ENCODE measurements at places on chromosomes 2 and 18. TPM values are rescaled to one million over a fixed set of nuclear protein-coding genes. Genes with fewer than 3 reads are reported as not detected.

The UPP2 gene
- 0.19 TPM for polyA plus RNA-seq

The NOSTRIN gene
- polyA plus RNA-seq, result 38.4 TPM

The IL1F10 gene
- not detected for polyA plus RNA-seq

The RGPD4 gene
- 0.01 TPM for polyA plus RNA-seq

The C1GALT1C1L gene
- 0.37 TPM for polyA plus RNA-seq

The UGT1A9 gene
- polyA plus RNA-seq, result 0.07 TPM

The ALPP gene
- not detected for polyA plus RNA-seq

The PROKR1 gene
- polyA plus RNA-seq, result not detected

The NPAS2 gene
- polyA plus RNA-seq, result 25.2 TPM

The CASP8 gene
- polyA plus RNA-seq, result 16.2 TPM

The ATG16L1 gene
- polyA plus RNA-seq, result 21.4 TPM

The CRACDL gene
- polyA plus RNA-seq, result 4.6 TPM

The HAT1 gene
- 38.2 TPM for polyA plus RNA-seq

DNA sequence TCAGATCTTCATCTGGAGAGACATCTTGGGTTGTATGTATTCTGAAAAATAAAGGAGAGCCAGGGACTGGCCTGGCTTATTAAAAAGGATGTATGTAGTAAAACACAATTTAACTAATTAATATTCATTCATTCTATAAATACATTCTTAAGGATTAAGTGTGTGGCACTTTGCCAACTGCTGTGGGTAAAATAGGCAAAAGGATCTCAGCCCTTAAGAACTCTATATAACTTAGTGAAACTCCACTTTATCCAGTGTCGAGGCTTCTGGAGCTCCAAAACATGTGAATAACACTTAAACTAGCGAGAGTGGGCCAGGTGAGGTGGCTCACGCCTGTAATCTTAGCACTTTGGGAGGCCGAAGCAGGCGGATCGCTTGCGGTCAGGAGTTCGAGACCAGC, 7.7 kb upstream of the STK39 start:
- DNase-seq, result no peak

- DNase-seq, result no peak
These were observed 35.6 kb downstream of the AP1S3 start for GRCh38 chr2:223801736-223802135.

DNA sequence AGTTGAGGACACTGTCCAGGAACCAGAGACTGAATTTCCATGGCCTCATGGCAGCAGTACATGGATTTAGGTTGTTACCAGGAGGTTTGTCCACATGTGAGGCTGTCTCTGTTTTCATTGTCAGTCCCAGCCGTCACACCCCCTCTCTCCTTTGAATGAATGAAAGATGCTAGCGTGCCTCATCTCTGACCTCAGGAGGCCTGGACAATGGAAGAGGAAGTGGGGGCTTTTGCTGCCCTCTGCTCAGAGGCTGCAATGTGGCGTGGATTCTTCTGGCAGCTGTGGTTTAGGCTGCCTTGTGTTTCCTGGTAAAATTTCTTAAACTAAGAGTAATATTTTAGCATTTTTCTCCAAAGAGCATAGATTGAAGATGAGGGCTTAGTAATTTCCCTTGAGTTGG, 47.5 kb downstream of the RAB31 start:
- no peak for DNase-seq

- peak; percentile 89 for DNase-seq
These were observed 380.8 kb upstream of the ACVR2A start for GRCh38 chr2:147463881-147464520.

DNA sequence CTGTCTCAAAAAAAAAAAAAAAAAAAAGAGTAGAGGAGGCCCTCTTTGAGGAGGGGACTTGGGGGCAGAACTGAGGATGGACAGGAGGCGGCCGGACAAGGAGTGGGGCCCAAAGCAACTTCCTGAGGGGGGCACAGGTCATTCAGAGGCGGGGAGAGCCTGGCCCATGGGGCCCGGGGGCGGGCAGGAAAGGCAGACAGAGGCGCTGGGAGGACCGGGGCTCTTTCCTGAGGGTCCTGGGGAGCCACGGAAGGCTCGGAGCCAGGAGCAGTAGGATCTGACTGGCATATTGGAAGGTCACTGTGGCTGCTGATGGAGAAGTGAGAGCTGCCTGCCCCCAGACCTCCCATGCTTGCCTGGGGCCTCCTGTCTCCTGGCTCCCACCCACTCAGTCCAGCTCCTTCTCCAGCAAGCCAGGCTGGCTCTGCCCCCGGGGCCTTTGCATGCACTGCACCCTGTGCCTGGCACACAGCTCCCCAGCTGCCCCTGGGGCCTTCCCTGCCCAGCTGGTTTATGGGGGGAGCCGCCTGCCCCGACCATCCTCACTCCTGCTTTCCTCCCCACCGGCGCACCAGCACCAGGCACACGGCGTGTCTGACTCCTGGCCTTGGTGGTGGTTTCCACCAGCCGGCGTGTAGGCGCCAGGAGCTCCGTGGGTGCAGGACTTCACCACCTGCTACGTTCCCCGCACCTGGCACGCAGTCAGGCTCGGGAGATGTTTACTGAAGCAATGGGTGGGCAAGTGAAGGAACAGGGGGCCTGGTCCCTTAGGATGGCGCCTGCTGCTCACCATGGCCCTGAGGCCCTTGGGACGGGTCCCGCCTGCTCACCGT, 5.6 kb downstream of the ESPNL start:
- no peak for DNase-seq

DNA sequence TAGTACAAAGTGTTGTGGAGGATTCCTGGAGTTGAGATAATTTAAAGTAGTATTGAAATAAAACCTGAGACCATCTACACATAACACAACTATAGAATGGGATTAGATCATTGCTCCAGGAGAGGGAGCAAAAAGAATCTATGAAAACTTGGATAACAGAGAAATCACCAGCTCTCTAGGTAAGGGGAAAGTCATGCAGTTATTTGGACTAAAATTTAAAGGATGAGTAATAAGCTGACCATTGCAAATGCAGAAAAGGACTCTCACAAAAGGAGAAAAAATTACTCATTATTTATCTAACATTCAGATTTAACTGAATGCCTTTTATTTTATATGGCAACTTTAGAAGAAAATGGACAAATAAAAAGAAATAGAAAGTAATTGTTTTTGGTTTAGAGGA, 1399.8 kb upstream of the ACVR2A start:
- no peak for DNase-seq

- DNase-seq, result no peak
These were observed 107.6 kb downstream of the SETBP1 start for GRCh38 chr18:44788334-44788733.

DNA sequence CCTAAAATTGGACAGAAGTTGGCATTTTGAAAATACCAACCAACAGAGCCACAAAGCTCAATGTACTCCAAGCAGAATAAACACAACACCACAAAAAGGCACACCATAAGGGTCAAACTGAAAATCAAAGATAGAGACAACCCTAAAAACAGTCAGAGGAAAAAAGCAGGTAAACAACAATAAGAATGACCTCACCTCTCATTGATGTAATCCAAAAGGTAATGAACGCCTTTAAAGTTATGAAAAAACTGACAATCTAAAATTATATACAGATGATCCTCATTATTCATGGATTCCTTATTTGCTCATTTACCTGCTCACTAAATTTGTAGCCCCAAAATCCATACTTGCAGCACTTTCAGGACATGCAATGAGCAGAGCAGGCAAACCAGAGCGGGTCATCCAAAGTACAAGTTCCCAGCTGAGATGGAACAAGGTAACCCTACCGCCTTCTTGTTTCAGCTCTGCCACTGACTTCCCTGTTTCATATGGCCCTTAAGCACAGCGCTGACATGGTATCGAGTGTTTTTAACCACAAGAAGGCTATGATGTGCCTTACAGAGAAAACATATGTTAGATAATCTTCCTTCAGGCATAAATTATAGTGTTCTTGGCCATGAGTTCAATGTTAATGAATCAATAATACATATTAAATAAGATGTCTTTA, 17.0 kb downstream of the RTN4 start:
- no peak for DNase-seq

- no peak for DNase-seq
These were observed 17.9 kb downstream of the PLCL1 start for GRCh38 chr2:197822333-197822732.

DNA sequence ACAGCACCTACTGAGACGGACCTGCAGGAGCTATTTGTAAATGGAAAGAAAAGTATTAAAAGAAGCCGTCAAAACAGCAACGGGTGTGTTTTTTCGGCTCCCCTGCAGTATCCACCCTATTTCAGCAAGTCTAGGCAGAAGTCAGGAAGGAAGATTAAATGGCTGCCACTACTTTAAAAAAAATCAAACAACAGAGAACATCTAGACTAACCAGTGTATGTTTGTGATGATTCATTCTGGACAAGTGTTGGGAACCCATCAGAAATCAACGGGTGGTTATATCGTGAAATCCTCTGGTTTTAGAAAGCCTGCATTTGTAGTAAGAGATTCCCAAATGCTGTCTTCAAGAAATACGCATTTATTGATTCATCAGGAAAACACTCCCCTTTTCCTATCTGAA, 9.0 kb downstream of the PMAIP1 start:
- peak; percentile 8 for DNase-seq

DNA sequence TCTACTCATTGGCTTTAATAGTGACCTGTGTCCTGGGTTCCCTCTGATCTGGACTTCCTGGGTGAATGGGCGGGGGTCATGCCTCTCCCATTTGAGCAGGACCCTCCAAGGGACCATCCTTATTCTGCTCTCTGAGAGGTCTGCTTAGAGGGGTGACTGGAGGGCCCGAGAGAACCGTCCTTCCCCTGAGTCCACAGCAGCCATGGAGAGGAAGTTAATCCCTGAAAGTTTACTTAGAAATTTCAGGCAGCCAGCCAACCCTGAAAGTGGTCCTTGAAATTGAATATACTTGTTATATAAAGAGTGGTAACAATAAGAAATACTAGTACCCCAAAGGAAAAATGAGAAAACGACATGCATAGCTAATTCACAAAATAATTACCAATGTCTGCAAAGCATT, 226.1 kb downstream of the DYSF start:
- DNase-seq, result no peak

DNA sequence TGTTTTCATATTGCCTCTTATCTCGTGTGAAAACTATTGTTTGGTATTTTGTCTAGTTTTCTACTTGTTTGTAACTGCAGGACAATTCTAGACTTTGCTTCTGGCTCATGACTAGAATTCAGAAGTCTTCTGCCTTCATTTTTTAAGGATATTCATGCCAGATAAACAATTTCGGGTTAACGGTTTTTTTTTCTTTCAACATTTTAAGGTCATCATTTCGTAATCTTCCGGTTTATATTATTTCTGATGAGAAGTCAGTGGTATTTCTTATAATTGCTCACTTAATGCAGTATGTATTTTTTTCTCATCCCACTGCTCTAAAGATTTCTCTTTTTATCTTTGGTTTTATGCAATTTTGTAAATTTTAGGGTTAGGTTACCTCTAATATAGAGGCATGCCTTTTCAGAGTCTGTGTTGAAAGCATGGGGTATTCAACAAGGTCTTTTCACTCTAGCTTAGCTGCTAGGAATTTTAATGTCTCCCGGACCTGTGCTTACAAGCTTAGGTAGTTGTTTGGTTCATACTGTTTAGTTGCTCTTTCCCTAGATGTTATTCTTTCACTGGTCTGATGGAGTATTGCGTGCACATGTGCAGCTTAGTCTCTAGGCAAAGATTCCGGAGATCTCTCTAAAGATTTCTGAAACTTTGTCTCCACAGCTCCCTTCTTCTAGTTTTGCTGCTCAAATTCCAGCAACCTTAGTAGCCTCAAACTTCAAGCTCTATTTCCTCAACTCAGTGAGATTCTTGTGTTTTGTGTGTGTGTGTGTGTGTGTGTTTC, 198.1 kb downstream of the MCFD2 start:
- no peak for DNase-seq

GRCh38 chr2:111624411-111625156, 259.4 kb downstream of the ANAPC1 start:
- no peak for DNase-seq

DNA sequence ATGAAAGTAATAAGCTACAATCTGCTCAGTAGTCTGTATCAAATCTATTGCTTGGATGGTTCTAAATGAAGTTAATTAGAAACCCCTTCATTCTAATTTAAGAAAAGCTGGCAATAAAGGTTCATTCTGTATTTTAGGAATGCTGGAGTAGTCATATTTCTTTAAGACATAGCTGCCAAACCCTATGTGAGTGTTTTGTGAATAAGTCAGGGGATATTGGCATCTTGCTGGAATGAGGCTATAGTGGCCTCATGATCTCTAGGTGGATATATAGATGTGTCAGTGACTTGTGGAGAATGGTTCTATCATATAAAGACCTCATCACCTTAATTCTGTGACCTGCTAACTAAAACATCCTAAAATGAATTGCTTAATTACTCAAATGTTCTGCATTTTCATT, 196.3 kb downstream of the PDE1A start:
- no peak for DNase-seq

DNA sequence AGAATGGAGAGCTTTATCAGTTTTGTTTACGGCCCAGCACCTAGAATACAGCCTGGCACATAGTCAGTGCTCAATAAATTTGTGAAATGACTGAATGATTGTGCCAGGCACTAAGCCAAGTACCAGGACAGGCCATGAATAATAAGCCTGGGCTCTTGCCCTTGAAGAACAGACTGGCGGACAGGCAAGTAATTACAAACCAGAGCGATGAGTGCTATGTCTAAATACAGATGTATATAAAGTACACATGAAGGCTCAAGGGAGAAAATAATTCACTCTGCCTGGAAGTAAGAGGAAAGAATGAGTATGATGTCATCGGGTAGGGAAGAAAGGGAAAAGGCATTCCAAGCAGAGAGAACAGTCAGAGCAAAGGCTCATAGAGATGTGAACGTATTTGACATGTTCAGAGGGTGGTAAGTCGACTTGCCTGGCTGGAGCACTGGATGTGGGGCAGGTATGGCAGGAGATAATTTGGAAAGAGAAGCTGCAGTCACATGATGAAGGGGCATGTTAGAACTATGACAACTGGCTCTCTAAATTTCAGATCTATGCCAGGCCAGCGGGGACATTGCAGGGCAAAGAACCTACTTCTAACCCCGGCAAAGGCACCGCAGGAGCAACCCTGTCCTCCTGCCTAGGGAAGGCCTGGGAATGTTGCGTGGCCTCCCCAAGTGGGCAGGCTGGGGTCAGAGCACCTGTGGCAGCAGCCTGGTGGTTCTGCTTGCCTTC, 119.1 kb upstream of the STPG4 start:
- no peak for DNase-seq

DNA sequence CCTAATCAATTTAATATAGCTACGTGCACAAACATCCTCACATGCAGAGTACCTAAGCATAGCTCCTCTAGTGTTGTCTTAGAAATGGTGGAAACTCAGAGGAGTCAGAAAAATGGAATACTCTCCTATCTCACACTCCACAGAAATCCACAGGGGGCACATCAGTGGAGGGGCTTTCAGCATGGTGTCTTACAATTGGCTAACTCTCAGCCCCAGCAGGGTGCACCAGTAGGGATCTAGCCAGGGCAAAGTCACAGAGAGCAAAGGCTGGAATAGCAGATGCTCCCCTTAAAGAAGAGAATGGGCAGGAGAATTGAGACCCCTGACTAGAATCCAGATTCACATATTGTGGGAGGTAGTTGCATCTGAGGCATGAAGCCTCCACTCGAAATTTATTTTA, 135.7 kb downstream of the MAIP1 start:
- DNase-seq, result no peak

- DNase-seq, result no peak
These were observed 63.3 kb upstream of the NEDD4L start for GRCh38 chr18:57980573-57981307.

GRCh38 chr2:209864716-209865295, 93.2 kb downstream of the UNC80 start:
- DNase-seq, result no peak
